ENCODE measurements at places on chromosomes 11 and 22.

DNA sequence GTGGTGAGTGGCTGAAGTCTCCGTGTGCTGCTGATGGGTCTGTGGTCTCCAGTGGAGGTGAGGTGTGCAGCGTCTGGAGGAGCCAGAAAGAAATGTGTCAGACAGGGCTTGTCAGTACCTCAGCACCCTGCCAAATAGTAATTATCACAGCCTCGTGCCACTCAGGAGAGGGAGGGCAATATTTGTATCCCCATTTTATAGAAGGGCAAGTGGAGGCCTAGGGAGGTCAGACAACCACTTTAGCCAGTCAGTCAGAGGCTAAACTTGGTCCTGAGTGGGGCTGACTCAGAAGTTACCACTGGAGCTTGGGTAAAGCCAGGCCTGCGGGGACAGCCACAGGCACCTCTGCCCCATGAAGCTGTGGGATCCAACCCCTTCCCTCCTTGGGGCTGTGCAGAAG is 11.5 kb upstream of the ELF5 start:
- DNase-seq = no peak

DNA sequence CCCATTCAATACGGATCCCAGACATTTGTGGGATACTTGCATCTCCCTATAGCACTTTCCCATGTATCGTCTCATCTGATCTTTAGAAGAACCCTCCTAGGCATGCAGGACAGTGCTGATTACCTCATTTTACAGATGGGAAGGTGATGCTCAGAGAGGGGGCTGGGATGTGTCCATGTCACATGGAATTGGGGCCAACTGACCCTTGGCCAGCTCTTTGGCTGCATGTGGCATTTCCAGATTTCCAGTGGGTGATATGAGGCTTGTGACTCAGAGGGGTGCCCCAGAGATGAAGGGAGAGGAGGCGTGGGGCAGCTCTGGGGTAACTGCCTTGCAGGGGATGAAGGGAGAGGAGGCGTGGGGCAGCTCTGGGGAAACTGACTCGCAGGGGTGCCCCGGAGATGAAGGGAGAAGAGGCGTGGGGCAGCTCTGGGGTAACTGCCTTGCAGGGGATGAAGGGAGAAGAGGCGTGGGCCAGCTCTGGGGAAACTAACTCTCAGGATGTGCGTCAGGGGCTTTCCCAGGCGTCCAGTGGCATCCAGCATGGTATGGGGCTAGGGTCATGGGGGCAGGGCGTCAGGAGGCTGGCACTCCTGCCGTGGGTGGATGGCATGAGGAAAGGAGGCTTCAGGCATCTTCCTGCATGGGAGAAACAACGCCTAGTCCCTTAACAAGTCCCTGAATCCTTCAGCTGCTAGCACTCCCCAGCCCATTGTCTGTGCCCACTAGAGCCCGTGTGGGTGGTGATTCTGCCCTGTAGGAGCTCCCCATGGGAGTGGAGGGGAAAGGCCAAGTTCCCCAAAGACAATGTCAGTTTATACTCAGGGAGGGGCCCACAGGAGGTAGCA is 11.9 kb upstream of the CERK start:
- no peak for DNase-seq

DNA sequence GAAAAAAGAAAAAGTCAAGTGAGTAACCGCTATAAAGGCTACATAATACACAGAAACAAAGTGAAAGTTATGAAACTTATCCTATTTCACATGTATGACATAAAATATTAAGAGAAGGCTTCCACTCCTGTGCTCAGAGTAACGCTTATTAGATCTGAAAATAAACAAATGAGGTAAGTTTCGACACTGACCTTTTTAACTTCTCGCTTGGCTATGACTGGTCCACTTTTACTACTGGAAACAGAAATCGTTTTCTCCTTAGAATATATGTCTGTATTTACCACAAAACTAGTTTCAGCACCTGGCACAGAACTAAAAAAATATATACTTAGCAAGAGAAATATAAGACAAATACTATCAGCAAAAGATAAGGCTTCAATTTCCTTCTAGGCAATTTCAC is 16.4 kb downstream of the FNBP4 start:
- DNase-seq = no peak

GRCh38 chr11:74871037-74871436 is 77.9 kb downstream of the XRRA1 start:
- DNase-seq = no peak

DNA sequence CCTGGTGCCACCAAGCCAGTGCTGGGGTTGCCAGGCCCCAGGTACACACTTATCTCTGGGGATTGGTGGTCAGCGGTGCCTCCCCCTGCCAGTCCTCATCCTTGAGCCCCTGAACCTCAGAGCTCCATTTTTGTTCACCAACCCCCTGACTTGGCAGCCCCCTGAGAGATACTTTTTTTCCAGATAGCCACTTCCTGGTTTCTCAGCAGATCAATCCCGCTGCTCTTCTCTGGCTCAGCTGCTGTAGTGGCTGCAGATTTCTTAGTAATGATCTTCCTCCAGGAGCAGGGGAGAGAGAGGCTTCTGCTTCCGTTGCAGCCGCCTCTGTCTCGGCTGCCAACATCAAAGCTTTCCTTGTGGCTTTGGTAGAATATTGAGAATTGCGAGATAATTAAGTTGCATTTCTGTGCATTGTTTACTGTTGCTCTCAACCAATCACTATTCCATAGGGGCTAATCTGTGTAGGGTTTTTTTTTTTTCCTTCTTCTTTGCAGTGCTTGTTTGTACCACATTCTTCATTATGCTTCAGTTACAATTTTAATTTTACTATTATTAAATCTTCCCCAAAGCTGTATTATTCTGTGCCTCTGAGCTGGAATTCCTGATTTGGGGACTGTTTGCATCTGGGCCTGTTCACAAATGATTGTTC is 92.1 kb downstream of the PKNOX2 start:
- DNase-seq = no peak

Data from T-helper 9 cell (primary cell).